ENCODE measurements at places on chromosomes 5 and 9.

- DNase-seq: no peak
Observed at GRCh38 chr5:132791026-132791425, 14.0 kb upstream of the SEPTIN8 start.

DNA sequence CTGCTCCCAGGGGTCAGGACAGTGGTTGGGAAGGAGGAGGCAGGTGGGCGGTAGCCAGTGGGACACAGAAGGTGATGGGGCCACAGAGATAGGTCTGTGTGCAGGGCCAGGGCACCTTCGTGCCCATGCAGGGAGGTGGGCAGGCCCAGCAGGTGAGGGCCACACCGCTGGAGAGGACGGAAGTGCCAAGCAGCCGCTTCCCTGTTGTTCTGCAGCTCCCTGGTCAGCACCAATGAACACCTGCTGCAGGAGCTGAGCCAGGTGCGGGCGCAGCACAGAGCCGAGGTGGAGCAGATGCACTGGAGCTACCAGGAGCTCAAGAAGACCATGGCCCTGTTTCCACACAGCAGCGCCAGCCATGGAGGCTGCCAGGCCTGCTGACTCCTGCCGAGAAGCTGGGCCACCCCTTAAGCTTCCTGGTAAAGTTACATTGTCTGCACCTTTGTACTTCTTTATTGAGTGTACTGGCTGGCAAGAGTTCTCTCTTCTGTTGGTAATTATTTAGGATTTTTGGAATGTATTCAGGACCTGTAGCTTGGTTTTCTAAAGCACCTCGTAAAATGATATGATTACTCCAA, 40.3 kb downstream of the TPPP start:
- DNase-seq: no peak

- no peak for DNase-seq
Observed at GRCh38 chr5:149417711-149418368, 38.7 kb upstream of the IL17B start.

DNA sequence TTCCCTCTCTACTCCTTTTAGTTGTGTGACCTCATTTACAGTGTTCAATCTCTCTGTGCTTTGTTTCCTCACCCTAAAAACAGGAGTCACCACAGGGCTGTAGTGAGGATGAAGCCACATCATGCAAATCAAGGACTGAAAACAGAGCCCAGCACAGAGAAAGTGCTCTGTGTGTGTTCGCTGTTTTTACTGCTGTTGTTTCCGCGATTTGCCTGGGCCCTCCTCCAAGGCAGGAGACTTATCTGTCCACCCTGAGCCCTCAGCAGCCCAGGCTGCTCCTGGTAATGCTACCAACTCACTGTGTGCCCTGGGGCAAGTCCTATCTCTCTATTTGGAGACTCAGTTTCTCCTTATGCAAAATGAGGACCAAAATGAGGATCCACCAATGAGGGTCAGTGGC, 87.2 kb upstream of the NEURL1B start:
- DNase-seq: no peak
